ENCODE measurements at places on chromosomes 12 and 14. TPM values are rescaled to one million over a fixed set of nuclear protein-coding genes. Genes with fewer than 3 reads are reported as not detected.

GRCh38 chr12:47408171-47408871 is 297.5 kb downstream of the RPAP3 start:
- no peak for DNase-seq

GRCh38 chr14:71551291-71551950 is 380.8 kb upstream of the RGS6 start:
- DNase-seq: no peak

Gene POTEM
- not detected for total RNA-seq

Gene PPP1CC
- total RNA-seq: 101 TPM

Gene C12orf50
- total RNA-seq: 0.13 TPM

Gene TMPRSS12
- not detected for total RNA-seq

Gene HHIPL1
- total RNA-seq: 3.8 TPM

Gene FAM222A
- 2.7 TPM for total RNA-seq

Gene CLEC4A
- 3.5 TPM for total RNA-seq
